IPS DF 6.9 (cell line): ENCODE measurements at places on chromosomes 2 and 18.
A peak's percentile ranks its signal among the peaks of the same experiment; 100 is the strongest.

DNA sequence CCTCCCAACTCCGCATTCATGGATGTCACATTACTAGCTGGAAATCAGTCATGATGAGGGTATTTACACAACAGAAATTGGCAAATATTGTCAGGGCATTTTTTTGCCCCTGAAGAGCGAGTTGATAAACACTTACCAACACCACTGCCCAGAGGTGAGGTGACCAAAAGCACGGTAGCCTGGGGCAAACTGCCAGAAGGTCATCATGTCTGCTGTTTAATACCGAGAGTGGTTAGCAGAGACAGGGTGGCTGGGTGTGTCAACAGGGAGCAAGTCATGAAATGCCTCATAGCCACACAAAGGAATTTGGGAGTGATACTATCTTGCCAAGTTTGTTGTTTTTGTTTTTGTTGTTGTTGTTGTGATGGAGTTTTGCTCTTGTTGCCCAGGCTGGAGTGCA, 37.0 kb upstream of the EPC2 start:
- no peak for DNase-seq

DNA sequence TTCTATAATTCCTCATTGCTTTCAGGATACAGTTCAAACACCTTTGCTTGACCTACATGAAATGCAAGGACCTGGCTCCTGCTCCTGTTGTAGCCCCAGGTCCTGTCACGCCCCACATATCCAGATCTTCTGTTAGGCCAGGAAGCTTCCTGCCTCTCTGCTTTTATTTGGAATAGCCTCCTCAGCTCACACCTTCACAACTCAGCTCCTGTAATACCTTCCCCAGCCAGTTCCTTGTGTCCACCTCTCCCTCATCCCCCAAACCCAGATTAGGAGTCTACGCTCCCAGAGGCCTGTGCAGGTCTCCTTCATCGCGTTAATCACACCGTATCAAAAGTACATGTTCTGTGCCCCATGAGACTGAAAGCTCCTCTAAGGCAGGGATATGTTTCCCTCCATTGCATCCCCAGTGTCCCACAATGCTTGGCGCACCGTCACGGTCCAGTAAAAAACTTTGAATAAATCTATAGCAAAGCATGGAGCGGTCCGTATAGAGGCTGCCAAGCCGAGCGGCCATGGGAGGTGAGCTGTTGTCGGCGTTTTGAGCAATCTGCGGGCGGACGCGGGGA, 371 bp downstream of the MDH1B start:
- no peak for DNase-seq

DNA sequence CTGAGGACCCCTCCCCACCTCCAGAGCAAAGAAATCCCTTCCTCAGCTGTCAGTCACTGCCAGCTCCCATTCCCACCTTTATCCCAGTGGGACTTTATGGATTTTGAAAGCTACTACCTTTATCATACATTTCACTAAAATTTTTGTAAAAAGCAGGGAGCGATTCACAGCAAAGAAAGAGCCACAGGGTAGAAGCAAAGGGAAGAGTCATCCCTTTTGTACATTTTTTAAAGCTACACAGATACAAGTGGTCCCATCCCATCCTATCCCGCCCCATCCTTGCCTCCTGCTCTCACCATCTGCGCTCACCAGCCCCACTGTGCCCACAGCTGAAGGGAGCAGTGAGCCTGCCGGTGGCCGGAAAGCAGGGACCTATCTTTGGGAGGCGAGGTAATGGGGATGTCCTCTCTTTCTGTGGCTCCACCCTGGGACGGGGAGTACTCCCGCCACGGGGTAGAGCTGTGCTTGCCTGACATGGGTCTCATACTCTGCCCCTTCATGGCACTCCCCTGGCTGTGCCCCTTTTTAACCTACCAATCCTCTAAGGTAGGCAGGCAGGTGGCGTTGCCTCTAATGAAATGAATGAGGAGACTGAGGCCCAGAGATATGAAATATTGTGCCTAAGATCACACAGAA, 13.2 kb downstream of the SH2D6 start:
- no peak for DNase-seq

DNA sequence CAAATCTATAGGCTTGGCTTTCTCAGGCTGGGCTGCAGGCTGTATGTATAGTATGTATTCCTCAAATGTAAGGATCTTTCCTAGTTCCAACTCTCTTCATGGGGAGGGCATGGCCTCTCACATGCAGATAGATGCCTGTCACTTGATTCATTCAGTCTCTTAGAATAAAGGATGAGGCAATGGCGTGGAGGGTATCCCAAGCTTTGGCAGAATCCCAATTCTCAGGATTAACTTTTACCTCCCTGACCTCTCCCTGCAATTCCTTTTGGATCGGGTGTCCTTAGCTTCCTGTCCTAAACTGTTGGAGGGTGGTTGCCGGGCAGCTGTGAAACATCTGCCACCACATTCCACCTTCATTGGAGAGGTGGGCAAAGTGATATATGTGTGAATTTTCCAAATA, 80.3 kb downstream of the INSIG2 start:
- DNase-seq: no peak

DNA sequence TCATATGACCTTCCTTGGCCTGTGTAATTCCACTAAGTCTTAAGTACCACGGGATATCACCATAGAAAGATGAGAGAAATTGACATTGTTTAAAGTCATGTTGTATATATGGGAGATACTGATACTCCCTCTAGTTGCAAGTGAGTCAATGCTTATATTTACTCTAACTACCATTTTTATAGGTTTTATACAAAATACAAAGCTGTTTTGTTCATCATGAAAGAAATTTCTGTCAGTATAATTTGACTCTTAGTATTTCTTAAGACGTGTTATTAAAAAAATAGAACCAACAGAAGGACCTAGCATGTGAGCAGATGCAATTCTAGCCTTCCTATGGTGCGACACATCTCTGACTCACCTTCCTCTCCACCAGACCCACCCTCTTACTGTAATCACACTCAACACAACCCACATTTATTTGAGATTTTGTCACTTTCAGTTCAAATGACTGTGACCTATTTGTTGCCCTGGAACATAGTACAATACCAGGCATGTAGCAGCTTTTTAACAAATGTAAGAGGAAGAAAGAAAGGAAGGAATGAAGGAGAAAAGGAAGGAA, 453.1 kb downstream of the CMPK2 start:
- DNase-seq: no peak

GRCh38 chr18:7626922-7627440, 59.9 kb downstream of the PTPRM start:
- DNase-seq: no peak

- no peak for DNase-seq
These were observed 224.1 kb downstream of the MTX2 start for GRCh38 chr2:176493226-176493825.

DNA sequence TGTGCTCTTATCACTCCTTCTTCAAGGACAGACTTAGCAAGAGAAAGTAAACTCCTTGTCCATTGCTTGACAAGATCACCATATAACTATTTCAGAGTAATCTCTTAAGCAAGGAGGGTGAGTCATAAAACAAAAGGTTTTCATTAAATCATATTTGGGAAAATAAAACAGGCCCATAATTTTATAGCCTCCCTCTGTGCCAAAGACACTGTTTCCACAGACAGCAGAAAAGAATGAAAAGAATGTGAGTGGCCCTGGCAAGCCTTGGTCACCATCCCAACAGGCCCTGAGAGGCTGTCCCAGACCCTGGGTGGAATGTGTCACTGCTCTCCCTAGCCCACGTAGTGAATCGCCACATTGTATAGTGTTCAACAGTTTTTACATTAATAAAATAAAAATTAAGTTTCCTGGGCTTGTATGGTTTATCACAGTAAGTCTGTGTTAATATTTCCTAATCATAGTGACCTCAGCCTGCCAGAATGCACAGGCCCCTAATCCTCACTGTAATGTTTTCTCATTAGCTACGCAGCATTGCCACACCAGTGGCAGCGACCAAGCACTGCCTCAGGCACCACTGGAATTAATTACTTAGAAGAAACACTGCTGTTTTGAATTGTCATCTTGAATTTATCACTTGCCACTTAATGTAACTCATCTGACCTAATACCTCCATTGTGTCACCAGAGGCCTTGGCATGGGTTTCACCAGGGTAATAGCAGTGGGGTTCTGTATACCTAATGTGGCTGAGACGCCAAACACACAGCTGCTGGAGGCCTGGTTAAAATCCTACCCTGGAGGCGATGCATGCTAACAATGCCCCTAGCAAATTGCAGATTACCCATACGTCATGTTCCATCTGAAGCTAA, 401.9 kb downstream of the LNPK start:
- DNase-seq: no peak

DNA sequence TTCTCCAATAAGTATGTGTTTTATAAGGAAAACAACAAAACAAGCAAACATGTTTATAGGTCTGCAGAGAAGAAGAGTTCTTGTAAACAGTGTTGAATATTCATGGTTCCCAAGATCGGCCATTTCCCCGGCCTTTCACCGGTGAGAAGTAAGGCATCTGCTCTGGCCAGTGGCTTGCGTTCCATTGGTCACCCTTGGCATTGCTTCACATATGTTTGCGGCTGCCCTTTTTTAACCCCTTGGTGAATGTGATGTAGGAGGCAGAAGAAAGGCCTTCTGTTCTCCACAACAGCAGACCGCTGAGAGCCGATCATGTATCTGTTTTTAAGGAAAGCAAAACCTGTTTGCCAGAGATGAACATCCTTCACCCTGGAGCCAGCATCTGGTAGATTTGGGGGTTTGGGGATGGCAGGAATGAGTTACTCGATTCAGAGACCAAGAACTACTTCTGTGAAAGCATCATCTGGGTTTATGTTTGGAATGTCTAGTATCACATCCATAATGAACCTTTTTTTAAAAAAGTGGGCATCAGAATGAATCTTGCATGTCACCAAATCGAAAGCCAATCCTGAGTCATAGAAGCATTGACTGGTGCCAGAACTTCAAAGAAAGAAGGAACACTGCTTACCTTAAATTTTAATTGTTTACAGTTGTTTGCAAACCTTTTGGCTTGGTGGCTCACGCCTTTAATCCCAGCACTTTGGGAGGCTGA, 112.3 kb downstream of the AGAP1 start:
- DNase-seq: no peak

DNA sequence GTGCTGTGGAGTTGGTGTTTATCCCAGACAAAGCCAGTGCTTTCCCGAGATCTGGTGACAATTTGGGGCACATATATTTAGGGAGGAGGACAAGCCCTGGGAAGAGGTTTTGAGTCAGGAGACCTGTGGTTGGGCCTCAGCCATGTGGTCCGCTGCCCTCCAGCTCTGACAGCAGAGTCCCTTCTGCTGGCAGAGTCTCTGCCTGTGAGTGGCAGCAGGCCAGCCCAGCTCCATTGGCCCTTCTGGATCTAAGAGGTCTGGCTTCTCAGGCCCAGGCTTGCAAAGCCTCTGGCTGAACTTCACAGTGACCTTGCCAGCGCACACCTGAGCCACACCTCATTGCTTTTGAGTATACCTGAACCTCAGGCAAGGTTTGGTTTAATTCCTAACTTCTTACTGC, 115.3 kb downstream of the BCL2L11 start:
- no peak for DNase-seq

DNA sequence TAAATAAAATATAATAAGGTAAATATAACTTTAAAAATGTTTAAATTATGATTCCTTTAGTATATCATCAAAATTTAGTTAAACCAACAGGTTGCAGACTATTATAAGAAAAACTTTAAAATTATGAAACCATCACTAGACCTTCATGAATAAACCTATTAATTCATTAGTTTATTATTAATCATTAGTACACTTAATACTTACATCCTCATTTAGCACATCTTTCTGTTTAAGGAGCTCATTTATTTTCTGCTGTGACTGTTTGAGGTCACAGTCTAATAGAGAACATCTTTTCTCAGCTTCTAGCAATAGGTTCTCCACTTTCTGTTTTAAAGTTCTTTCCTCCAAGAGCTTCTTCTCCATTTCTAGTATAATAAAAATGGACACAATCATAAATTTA, 52.8 kb downstream of the SLC66A3 start:
- DNase-seq: no peak

DNA sequence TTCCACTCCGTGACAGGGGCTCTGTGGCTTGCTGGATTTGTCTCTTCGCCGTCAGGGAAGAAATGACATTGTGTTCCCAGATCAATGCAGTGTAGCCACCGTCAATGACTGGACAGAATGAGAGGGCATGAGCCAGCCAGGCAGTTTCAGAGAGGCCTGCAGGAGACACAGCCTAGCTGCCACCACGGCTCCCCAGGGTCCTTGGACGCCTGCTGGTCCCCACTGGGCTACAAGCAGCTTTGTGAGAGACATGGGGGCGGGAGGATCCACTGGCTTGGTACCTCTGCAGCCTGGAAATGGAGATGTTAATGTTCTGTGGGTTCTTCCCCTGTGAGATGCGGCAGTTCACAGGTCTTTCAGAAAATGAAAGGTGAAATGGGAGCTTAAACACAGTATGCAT, 12.1 kb upstream of the AMER3 start:
- DNase-seq: no peak

GRCh38 chr18:76064998-76065397, 430.0 kb downstream of the ZNF516 start:
- DNase-seq: peak; percentile 74

GRCh38 chr2:143356736-143357446, 227.7 kb downstream of the ARHGAP15 start:
- no peak for DNase-seq

DNA sequence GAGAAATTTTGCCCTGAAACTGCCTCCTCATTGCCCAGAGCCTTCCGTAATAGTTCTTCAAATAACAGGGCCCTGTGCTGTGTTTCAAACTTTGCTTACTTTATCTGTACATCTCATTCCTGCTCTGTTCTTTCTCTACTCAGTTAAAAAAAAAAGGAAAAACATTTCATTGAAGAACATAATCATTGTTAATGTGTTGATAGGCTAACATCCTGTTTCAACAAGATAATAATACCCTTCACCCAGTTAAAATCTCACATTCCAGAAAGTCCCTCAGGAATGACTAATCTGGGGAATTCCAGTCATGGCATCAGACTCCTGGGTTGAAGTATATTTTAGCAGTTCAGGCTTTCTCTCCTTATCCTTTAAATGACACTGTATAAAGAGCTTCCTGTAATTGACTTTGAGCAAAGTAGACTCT, 45.6 kb upstream of the ITGAV start:
- no peak for DNase-seq

GRCh38 chr2:181420259-181421130, 36.7 kb upstream of the ITGA4 start:
- DNase-seq: no peak

DNA sequence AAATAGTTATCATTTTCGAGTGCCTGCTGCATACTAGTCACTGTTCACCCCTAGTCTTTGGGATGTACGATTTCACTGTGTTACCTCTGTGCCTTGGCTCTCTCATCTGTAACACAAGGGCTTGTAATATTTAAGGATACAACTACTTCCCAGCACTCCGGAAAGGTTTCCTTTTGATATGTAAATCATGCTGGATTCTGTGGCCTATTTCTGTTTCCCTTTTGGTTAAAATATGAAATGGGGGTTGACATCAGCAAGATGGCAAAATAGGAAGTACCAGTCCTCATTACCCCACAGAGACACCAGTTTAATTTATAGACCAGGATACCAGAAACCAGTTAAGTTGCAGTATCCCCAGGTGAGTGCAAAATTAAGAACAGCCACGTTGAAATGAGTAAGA, 23.5 kb downstream of the PSMG2 start:
- no peak for DNase-seq

DNA sequence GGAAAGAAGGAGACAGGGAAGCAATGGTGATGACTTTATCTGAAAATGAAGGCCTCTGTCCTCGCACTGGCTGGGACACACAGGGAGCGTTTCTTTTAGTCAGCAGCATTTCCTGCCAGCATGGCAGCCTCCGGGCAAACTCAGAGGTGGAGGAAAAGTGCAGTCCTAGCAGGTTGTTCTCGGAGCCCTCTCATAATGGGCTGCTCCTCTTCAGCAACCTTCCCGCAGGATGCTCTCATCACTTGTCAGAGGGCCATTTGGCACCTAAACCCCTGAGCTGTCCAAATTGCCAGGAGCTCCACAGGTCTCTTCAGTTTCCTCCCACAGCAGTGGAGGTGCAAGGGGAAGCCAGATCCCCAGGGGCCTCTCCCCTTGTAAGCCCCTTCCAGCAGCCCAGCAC, 6.2 kb downstream of the STK39 start:
- DNase-seq: no peak
